ENCODE measurements at places on chromosomes 4 and X. TPM values are rescaled to one million over a fixed set of nuclear protein-coding genes. Genes with fewer than 3 reads are reported as not detected.

- no peak overlapping the region for H3K4me3 ChIP-seq
- H3K4me1 ChIP-seq: no peaks in the 10 kb centered on the region
- no peaks in the 10 kb centered on the region for H3K27me3 ChIP-seq
- DNase-seq: no peak
- H3K36me3 ChIP-seq: no peaks in the 10 kb centered on the region
- H3K27ac ChIP-seq: no peak overlapping the region
Measured at GRCh38 chr4:184541907-184542306, 67.6 kb upstream of the IRF2 start.

Gene CT45A10
- total RNA-seq: not detected

Gene CYTL1
- 52.3 TPM for total RNA-seq

GRCh38 chrX:48487362-48487798, 11.4 kb downstream of the FTSJ1 start:
- no peak overlapping the region for H3K4me3 ChIP-seq
- H3K27me3 ChIP-seq: no peaks in the 10 kb centered on the region
- DNase-seq: no peak

Gene AMBN
- total RNA-seq: not detected

Gene DIPK2B
- 14.0 TPM for total RNA-seq

- no peak overlapping the region for H3K4me3 ChIP-seq
- DNase-seq: no peak
- H3K4me1 ChIP-seq: peaks cover 12% of the 10 kb centered on the region
- no peaks in the 10 kb centered on the region for H3K36me3 ChIP-seq
- no peak overlapping the region for H3K27ac ChIP-seq
Measured at GRCh38 chr4:55107054-55107453, 18.3 kb downstream of the KDR start.

DNA sequence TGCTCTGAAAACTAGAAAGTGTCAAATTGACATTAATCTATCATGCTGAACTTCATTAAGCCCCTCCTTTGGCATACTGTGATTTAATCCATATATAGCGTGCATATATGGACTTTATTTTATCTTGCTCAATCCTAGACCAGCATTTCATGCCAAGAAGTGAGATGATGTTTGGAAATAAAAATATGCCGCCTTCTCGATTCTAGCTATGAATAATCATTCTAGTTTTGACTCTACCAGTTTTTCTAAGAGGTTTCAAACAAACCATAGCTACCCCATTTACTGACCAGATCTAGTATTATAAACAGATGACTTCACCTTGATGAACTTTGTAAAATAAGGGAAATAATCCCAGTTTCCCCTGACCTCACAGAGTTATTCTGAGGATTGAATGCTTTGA, 95.0 kb downstream of the ARX start:
- H3K4me3 ChIP-seq: no peak overlapping the region
- no peaks in the 10 kb centered on the region for H3K27me3 ChIP-seq
- no peaks in the 10 kb centered on the region for H3K36me3 ChIP-seq
- H3K4me1 ChIP-seq: no peaks in the 10 kb centered on the region
- no peak for DNase-seq

DNA sequence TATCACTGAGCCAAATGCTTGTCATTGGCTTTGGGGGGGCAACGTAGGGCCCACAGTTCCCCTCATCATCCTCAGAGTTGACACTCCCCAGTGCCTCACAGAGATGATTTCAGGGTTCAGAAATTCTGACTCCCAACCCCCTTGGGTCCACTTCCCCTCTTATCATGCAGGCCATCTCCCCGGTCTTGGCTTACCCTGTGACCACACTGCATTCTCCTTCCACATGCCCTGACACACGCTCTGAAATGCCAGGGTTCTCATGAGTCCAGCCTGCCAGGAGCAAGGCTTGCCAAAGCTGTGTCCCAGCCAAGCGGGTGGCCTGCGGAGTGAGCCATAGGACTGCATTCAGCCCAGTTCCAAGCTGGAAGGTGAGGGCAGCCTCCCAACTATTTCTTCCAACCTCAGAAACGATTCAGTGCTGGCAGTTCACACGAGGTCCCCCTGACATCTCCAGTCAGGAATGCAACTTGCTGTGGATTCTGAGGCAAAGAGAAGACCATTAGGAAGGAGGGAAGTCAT, 101.2 kb downstream of the SMIM20 start:
- H3K4me1 ChIP-seq: peaks cover 8% of the 10 kb centered on the region
- no peak overlapping the region for H3K4me3 ChIP-seq

GRCh38 chr4:35867057-35867456, 377.3 kb downstream of the ARAP2 start:
- no peaks in the 10 kb centered on the region for H3K27me3 ChIP-seq
- no peaks in the 10 kb centered on the region for H3K4me1 ChIP-seq
- no peaks in the 10 kb centered on the region for H3K36me3 ChIP-seq

Gene GC
- total RNA-seq: not detected

Gene MAGEA6
- not detected for total RNA-seq

DNA sequence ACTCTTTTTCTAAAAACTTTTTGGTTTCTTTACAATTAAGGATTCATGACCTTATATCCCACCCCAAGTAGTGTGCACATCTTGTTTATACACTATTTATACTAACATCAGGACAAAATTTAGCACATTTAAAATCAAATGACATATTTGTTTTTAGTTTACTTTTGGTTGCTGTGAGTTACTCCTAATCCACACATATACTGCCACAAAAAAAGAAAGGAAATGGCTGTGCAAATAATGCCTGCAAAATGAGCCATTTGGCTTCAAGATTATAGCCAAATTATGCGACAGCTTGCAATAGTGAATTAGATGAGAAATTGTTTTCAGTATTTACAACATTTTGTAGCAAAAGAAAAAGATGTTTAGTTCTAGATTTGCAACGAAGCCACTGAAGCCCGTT, 10.4 kb upstream of the ARHGEF38 start:
- no peaks in the 10 kb centered on the region for H3K27me3 ChIP-seq
- no peak for DNase-seq
- H3K36me3 ChIP-seq: no peaks in the 10 kb centered on the region
- H3K27ac ChIP-seq: no peak overlapping the region
- no peaks in the 10 kb centered on the region for H3K4me1 ChIP-seq
- no peak overlapping the region for H3K4me3 ChIP-seq

DNA sequence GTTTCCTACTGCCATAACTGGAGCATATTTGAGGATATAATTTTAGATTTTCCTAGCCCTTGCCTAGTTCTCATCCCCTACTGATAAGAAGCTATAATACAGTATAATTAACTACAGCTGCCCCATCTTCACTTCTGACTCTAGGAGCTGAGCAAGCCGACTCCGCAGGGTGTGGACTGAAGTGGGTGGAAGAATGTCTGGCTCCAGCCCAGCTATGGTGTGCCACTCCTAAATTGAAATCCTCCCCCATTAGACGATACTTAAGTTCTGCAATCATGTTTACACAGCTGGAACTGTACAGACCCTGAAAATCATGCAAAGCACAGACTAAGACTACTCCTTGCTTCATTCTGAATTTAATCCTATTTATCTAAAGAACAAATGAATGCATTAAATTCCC, 93.1 kb downstream of the PCDH19 start:
- DNase-seq: no peak
- no peaks in the 10 kb centered on the region for H3K27me3 ChIP-seq
- H3K27ac ChIP-seq: no peak overlapping the region
- no peak overlapping the region for H3K4me3 ChIP-seq
- no peaks in the 10 kb centered on the region for H3K4me1 ChIP-seq

GRCh38 chr4:184887333-184887732, 61.6 kb upstream of the ACSL1 start:
- no peak overlapping the region for H3K4me3 ChIP-seq
- no peak overlapping the region for H3K27ac ChIP-seq

All from thoracic aorta (tissue), 2 donors.